ENCODE measurements at places on chromosomes 2 and 18.

DNA sequence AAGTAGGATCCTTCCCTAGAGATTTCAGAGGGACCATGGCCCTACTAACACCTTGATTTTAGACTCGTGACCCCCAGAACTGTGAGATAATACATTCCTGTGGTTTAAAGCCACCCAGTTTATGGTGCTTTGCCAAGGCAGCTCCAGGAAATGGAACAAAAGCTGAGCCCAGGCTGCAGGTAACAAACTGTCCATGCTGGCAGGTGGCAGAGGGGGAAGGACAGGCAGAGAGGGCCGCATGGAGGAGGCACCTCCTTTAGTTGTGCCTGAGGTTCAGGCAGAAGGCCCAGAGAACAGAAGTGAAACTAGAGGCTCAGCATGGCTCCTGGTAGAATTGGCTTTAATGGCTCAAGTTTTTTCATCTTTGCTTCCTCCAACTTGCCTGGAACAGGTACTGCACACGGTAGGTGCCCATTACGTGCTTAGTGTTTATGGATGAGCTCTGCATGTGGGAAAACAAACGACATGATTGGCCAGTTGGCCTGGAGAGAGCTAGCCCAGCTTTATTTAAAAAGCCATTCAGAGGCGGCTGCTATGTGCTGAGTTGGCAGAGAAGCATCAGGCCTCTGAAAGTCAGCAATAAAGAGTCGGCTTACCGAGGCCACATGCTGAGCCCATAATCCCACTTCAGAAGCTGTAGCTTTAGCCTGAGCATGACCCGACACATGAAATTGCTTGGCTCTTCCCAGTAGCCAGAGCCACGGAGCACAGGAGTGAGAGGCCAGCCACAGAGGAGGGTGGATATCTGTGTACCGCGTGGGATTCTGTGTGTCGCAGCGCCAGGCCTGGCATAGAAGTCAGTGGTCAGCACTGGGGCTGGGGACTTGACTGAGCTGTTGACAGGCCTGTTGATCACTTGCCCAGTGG lies 36.5 kb downstream of the HS1BP3 start:
- no peak for DNase-seq

DNA sequence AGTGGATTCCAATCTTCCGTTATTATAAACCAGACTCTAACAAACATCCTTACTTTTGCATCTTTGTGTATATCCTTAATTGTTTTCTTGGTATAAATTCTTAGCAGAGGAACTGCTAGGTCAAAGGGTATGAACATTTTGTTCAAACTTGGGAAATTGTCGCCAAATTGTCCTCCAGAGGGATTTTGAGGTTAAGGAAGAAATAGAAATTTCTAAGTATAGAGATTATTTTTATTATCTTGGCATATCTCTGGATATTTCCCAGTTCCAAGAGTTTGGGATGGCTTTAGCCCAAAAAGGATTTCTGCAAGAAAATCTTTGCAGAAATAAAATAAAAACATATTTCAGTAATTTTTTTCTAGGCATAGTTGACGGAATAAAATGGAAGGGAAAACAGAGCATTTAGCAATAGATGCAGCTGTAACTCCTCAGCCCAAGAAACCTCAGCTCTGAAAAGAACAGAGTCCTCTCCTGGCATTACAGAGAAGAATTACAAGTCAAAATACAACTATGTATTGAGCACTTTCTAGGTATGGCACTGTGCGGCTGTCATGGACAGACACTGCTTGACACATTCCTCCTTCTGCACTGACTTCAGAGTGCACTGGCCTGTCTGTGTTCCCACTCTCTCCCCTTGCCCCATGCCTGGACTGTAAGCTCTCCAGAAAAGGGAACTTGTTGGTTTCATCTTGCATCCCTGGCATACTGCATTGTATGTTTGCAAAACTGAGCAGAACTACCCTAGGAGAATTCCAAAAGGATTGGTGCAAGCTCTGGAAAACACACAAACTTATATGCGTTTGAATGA lies 117.3 kb upstream of the STON1 start:
- no peak for DNase-seq

DNA sequence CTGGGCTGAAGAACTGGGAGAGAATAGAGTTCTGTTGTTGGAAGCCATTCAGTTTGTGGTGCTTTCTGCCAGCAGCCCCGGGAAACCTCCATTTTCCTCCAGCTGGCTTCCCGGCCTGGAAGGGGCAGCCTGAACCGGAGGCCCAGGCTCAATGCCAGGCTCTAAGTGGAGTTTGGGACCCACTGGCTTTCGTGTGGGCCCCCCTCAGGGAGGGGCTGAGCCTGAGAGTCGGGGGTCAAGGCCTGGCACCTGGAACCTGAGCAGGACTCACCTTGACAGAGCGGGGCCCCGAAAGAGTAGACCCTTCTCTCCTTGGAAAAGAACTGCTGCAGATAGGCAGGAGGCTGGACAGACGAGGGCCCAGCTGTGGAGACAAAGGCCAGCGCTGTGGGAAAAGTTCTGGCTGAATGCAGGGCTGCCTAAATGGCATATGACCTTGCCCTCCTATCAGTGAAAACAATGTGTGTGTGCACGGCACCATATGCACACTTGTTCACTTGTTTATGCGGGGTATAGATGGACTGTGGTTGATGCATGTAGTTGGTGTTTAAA lies 34.8 kb upstream of the ASB18 start:
- no peak for DNase-seq

DNA sequence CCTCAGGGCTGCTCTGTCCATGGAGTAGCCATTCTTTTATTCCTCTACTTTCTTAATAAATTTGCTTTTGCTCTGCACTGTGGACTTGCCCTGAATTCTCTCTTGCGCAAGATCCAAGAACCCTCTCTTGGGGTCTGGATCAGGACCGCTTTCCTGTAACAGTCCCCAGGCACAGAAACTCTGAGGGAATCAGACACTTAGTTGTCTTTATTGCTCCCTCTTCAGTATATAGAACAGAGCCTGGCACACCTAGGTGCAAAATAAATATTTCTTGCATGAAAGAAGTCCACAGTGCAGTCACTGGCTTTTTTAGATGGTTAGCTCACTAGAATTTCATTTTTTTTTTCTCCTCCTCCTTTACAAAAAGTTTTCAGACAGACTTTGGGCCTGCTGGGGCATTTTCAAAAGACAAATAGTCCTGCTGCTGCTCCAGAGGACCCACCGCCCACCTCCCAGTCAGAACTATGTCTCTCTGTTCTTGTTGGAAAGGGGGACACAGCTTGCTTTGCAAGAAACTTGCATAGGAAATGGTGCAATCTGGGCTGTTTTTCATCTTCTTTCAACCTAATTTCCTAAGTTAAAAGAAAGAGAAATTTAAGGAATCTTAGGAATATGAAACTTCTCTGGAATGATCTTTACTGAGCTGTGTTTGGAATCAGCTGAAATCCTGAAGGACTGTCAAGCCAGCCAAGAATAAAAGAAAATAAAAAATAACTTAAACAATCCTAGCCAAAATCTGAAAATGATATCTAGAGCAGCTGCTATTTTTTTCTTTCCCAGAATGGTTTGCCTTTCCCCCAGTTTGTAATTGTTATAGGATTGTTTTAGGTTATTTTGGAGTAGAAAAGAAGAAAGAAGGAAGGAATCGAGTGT lies 31.7 kb upstream of the MAP4K3 start:
- DNase-seq: no peak
